ENCODE measurements at places on chromosomes 6 and 20.
A peak's percentile ranks its signal among the peaks of the same experiment; 100 is the strongest.

DNA sequence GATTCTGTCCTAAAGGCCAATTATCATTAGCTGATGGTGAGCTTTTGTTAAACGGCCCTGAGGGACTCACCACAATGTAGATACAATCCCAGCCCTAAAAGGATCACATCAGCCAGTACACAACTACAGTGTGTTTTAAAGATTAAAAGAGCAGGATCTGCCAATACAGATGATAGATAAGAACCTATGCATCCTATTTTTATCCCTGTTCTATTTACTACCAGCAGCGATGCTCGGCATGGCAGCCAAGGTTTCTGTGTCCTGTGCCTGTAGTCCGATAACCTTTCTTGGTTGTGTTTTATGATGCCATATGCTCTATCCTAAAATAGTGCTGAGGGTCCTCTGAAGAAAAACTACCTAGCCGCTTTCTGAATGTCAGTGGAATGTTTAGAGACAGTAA is 289.4 kb downstream of the PHACTR1 start:
- DNase-seq: no peak

- DNase-seq: no peak
Measured at GRCh38 chr6:133743621-133744020, 145.3 kb upstream of the TCF21 start.

DNA sequence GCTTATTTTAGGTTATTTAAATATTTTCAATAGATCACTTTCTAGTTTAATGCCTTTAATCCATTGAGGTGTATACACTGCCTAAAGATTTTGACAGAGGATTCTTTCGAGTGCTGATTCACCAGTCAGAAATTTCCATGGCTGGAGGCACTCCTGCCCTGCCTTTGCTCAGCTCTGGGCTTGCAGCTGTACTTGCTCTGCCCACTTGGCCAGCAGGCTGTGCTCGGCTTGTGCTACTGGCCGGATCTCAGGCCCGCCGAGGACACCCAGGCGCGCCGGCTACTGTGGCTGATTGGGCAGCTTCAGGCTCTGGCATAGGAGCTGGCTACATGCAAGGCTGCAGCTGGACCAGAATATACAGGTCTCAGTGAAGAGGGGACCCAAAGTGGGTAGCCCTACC is 675.1 kb upstream of the MMS22L start:
- no peak for DNase-seq

GRCh38 chr20:13348311-13349234 is 127.5 kb downstream of the ISM1 start:
- no peak for DNase-seq

DNA sequence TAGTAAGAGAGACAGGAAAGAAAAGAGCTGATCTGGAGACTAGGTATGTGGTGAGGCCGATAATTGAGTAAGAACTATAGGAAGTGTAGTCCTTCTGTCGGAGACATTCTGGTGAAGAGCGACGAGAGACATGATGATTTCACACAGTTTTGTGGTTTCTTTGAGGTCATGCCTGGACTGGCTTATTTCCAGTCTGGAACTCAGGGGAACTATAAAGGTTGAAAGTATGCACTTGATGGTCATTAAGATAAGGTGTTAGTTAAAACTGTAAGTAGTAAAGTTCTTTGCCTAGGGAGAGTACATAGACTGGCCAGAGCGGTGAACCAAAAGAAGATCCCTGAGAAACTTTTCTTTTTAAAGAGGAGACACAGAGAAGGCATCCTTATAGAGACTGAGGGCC is 68.8 kb downstream of the RFX6 start:
- DNase-seq: no peak

GRCh38 chr20:36778831-36779655 is 5.5 kb upstream of the DSN1 start:
- DNase-seq: no peak

- DNase-seq: no peak
Measured at GRCh38 chr6:11011787-11012234, 32.3 kb downstream of the ELOVL2 start.

- DNase-seq: no peak
Measured at GRCh38 chr6:135675026-135675425, 176.5 kb upstream of the PDE7B start.

DNA sequence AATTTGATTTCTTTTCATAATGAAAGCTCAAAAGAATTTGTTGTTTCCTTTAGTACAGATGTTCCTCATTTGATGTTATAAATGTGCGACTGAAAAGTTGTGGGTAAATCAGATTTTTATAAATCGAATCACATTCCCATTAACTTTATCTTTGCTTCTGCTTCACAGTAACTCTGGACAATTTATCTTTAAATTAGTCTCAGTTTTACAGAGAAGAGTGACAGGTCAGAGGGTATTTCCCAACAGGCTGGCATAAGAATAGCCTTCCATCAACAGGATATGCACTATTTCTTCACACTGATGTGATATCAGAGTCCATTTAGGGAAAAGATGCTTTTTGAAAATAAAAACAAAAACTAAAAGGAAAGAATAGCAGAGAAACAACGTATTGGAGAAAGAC is 286.9 kb downstream of the FRK start:
- no peak for DNase-seq

DNA sequence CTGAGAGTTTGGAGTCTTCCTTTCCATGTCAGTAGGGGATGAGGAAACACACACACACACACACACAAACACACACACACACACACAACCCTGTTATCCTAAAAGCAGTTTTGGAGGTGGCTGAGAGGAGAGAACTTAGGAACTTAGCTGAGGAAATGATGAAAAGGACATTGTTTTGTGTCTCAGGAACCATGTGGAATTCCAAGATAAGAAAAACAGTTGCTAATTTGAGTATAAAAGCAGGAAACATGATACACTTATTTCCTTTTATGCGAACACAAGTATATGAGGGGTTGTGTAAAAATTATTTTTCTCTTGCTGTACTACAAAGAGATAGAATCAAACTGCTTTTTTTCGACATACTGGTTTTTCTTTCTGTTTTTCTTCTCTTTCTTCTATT is at the start of gene MYCT1:
Gene MYCT1, plus strand, starts transcription at position 264 of the 400 bp plus-strand sequence. Its CDS starts 6 bp downstream, at position 270.
- no peak for DNase-seq

DNA sequence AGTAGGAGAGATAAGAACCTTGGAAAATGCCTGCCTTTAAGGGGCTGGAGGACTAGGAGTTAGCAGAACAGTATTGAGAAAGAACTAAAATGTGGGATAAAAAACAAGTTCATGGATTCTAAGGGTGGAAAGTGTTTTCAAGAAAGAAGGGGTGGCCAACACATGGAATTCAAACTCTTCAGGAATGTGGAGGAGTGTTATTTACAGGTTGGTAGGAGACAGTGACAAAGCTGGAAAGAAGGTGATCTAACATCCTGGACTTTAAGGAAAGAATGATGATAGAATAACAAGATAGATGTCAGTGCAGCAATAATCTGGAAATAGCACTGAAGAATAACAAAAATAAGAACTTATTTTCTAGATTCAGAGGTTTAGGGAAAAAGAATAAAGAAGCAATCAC is 54.0 kb upstream of the TNFRSF21 start:
- no peak for DNase-seq

DNA sequence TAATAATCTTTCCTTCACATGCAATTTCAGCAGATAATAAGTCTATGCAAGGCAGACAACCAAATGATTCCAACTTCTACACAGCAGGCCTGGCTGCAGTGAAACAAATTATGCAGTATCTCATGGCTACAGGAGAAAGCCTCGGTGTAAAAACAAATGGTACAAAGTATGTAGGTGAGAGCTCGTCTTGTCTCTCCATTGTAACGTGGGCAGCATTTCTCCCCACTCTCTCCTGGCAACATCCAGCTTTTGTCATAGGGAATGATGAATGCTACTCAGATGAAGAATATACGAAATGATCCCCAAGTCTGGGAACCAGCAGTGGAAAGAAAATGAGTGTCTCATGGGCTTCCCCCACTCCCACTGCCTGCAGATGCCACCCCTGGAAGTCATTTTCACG is 32.4 kb downstream of the FYN start:
- no peak for DNase-seq

- DNase-seq: no peak
Measured at GRCh38 chr6:119542037-119542436, 192.5 kb upstream of the MAN1A1 start.

DNA sequence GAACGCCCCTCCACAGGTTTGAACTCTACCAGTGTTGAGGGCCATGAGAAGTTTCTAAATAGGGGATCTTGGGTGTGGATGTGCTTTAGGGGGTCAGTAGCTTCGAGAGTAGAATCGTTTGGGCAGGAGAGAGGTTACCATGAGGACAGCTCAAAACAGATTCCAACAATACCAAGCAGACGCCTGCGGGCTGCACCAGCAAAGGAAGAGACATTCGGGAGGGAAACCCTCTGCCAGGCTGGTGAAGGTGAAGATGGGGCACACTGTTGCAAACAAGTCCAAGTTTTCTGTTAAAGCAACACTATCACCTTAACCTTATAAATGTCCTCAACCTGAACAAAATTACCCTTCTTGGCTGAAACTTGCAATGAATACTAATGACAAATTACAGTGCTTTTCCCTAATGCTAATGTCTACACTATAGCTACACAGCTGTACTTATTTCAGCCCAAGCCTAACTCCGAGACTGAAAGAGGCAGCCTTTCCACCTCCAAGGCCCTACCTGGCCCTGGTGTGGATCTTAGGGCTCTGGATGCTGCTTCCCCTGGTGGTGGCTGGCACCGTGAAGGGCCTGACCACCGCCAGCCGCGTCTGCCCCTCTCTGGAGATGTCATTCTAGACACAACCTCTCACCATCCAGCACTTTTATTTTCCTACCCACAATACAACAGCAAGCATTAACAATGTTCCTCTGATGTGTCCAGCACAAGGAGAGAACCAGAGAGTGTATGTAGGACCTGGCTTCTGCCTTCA is 80.1 kb downstream of the DLL1 start:
- DNase-seq: no peak

- DNase-seq: peak; percentile 27
Measured at GRCh38 chr20:43691928-43692524, 25.1 kb downstream of the MYBL2 start.

GRCh38 chr20:2006452-2007361 is 12.8 kb upstream of the PDYN start:
- no peak for DNase-seq

GRCh38 chr6:116101302-116101718 is 657 bp downstream of the NT5DC1 start:
- DNase-seq: peak; percentile 37

DNA sequence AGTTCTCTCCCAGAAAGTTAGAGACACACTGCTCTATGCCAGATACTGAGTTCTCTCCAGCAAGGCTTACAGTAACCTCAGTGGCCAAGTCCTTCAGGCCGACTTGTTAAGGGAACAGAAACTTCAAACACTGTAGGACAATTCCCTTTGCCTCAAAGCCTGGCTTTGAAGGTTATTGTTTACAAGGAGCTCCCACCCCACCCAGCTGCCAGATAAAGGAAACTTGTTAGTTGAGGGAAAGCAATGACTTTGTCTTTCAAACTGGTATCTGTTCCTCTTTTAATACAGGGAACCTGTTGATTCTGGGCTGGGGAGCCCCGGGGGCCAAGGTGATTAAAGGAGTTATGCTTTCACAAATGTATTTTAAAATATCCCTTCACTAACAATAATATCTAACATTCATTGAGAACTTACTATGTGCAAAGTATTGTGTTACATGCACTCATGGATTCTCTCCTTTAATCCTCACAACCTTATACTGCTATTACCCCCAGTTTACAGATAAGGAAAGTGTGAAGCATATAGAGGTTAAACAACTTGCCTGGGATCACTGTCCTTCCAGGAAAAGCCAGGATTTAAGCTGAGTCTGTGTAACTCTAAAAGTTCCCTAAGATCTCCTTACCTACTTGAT is 27.6 kb upstream of the CDKN1A start:
- no peak for DNase-seq

DNA sequence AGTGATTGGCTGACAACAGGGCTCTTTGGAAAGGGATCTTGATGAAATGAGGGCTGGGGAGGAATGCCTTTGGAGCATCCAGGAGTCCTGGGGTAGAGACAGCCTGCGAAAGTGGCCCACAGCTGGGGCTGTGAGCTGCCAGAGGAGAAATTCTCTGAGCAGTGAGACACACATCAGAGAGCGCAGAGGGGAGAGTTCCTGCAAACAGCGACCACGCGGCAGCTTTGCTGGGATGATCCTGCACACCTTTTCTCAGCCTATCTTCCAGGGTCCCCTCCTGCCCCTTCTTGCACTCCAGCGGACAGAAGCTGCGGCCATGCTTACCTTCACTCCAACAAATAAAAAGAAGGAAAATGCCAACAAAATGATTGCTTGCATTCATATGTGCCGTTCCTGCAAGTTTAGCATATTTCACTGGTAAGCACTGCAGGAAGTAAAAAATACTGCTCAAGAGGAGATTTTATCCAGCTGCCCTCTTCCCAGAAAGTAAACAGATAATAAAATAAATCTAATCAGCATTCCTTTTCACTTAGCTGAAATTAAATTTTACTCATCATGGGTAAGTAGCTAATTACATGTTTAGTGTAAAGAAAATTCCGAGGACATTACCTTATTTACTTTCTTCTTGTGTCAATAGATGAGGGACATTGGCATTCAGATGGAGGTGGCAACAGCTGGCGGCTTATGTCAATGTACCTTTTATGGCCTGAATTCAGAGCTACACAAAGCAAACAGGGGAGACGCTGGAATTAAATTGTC is 339.9 kb upstream of the ARID1B start:
- DNase-seq: no peak

DNA sequence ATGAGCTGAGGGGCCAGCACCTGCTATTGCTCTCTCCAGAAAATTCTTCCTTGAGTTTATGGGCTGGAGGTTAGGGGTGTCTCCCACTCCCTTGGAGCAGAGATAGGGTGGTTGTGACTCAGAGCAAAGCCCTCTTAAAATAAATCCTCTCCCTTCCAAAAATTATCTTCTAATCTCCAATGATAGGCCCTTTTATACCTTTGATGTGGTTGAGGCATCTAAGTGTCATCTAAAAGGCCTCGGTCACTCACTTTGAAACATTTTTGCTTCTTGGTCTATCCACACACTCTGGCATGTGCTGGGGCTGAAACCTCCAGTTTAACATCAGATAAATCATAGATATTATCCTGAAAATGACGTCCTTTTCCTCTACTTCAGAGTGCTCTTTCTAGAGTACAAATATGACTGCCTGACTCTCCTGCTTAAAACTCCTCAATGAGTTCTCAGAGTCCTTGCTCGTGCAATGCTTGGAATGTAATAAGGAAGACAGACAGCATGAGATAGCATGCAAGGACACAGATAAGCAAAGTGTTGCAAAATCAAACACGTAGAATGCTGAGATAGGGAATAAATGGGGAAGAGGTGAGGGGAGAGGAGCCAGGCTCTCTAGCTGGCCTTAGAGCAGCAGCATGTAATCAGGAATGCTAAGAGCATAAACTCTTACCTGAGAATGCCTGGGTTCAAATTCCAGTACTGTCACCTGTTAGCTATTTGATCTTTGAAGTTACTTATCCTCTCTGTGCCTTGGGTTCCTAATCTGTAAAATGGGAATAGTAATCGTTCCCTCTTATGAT is 374.1 kb upstream of the CITED2 start:
- no peak for DNase-seq

- DNase-seq: no peak
Measured at GRCh38 chr6:130966344-130966980, 96.6 kb downstream of the EPB41L2 start.

DNA sequence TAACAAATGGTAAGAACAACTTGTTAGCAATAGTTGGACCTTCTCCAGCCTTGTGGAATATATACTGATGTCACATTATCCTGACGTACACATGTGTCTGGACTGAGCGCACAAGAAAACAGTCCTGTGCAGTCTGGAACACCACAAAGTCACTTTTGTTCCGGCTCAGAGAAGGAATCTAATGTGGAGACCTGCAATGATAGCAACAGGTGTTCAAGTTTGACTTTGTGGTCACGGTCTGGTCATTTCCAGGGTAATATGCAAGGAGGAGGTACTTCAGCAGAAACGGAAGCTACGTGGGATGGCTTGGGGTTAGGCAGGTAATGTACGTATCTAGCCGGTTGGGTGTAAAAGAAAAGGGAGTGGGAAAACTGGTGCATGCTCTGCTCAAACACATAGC is 687.2 kb upstream of the AGPAT4 start:
- DNase-seq: no peak

Measured in stimulated activated CD4-positive, alpha-beta T cell treated with anti-CD3 and anti-CD28 coated beads, Interleukin-2, amount 100 ng/mL, for 4 hours (primary cell).